ENCODE measurements at places on chromosomes 7 and 10.

DNA sequence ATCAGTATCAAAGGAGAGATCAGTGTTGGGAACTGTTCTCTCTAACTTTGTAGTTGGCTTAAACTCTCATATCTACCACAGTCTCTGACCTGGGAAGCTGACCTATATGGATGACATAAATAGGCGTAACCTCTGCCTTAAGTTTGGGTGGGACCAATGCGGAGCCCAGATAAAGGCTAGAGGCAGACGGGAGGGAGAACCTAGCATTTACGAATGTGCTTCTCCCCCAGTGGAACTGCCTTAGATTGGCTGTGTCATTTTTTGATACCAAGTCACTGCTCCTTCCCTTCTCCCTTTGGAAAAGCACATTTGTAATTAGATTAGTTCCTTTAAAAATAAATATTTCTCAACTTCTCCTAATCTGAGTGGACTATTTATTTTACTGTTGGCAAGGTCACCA, 23.7 kb upstream of the LRRN3 start:
- no peak for DNase-seq

GRCh38 chr10:74078037-74078436, 72.6 kb downstream of the AP3M1 start:
- no peak for DNase-seq

DNA sequence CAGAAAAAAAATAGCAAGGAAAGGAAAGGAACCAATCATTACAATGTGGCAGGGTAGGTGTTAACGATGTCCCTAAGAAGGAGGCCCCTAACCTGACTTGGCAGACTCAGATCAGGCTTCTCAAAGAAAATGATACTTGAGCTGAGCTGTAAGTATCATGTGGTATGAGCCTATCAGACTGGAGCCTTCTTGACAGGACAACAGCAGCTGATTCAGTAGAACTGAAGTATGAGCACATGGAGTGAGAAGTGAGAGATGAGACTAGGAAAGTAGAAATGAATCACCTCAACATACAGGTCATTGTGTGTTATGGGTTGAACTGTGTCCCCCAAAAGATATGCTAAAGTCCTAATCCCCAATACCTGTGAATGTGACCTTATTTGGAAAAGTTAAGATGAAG, 66.3 kb downstream of the MTERF1 start:
- no peak for DNase-seq

DNA sequence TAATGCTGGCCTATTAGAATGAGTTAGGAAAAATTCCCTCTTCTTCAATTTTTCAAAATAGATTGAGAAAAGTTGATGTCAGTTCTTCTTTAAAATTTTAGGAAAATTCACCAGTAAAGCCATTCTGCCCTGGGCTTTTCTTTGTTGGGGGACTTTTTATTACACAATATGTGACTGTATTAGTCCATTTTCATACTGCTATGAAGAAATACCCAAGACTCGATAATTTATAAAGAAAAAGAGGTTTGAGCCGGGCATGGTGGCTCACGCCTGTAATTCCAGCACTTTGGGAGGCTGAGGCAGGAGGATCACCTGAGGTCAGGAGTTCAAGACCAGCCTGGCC, 12.7 kb downstream of the TAS2R40 start:
- no peak for DNase-seq

DNA sequence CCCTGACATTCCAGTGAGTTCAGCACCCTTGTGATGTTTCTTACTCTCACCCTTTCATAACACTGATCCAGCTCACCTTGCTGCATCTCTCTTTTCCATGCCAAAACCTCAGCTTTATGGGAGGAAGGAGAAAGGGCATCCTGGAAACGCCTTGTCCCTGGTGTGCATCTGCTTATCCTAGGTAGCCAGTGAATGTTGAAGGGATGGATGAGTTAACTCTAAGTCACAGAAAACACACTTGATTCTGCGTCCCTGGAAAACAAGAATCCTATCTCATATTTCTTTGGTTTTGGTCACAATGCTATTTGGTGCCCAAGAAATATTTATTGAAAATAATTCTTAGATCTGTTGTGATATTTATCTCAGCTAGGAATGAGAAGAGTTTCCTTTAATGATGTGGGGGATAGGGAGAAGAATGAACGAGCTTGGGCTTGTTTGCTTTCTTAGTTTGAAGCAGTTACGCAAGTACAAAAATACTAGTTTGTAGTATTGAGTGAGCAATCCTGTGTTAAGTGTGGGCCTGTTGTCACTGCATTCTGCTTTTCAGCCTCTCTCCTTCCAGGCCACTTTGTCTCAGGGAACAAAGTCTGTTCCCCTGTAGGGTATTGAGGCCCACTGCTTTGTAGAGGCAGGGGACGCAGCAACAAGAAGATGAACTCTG, 126.5 kb downstream of the ARID5B start:
- no peak for DNase-seq

DNA sequence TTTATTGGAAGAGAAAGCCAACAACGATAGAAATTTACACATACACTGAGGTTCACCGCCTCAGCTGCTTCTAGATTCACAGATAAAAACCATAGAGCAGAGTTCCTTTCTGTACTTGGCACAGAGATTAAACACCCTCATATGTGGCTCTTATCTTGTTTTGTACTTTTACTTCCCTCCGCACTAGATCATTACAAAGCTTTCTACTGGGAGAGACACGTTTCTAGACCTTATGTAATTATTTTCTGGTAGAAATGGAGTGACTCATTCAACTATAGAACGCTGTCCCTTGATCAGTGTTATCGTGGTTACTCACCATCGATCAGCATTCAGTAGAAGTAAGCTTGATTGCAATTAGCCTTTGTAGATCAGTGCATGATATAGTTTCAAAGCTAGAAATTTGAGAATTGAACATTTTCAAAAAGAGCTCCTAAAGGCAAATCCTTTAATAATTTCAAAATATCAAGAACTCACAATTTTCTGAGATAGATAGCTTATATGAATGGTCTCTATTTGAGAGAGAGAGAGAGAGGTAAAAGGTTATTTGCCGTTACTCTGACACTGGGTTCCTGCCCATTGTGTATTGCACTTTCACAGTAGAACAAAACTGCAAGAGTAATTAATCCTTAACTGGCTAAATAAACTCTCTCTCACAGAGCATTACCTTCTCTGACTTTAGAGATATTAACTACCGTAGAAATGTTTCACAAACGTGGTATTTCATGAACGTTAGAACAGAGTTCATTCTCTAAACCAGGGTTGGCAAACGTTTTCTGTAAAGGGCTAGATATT, 26.1 kb upstream of the DNAJC1 start:
- no peak for DNase-seq

DNA sequence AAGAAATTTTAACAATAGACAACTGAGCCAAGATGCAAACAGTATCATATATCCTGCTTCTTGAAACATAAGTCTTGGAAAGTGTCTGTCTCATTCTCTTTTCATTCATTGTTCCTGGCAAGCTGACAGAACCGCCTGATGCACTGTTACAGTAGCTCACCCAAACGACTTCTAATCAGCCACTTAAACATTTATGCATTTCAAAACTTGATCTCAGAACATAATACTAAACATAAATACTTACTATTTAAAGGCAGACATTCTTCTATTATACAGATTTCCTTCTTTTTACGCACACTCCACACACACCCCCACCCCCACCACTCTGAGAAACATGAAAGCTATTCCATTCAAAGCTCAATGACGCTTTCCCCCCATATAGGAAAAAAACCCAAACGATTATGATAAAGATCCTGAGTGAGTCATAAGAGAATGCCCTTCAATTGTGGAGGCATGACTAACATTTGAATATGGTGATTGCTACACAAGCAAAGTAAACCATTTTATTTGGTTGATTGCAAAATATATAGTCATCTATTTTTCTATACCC, 30.5 kb downstream of the SHTN1 start:
- DNase-seq: no peak

DNA sequence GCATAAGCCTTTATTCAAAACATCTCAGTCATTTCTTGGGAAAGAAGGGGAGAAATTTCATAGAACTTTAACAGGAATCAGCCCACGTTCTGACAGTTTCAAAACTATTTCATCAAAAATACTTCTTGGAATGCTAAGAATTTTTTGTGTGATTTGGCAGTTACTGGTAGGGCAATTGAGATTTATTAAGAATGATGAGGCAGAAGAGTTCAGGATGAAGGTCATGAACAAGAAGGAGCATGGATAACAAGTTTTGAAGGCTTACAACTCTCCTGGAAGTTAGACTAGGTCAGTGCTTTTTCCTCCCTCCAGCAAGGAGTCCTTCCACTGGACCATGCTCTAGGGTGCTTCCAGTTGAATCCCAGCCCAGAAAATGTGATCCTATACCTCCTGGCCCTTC, 569.9 kb downstream of the ANKRD7 start:
- no peak for DNase-seq

DNA sequence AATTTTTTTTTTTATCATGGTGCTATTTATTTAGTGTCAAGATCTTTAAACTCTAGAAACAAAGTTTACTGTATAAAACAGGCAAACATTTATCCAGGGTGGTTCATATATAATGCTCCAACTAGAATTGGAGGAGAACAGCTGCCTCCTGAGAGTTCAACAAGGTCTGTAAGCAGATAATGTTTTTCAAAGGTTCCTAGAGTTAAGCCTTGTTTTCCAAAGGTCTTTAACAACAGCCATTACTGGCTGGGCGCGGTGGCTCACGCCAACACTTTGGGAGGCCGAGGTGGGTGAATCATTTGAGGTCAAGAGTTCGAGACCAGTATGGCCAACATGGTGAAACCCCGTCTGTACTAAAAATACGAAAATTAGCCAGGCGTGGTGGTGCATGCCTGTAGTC, 316.7 kb downstream of the CCDC3 start:
- DNase-seq: no peak

DNA sequence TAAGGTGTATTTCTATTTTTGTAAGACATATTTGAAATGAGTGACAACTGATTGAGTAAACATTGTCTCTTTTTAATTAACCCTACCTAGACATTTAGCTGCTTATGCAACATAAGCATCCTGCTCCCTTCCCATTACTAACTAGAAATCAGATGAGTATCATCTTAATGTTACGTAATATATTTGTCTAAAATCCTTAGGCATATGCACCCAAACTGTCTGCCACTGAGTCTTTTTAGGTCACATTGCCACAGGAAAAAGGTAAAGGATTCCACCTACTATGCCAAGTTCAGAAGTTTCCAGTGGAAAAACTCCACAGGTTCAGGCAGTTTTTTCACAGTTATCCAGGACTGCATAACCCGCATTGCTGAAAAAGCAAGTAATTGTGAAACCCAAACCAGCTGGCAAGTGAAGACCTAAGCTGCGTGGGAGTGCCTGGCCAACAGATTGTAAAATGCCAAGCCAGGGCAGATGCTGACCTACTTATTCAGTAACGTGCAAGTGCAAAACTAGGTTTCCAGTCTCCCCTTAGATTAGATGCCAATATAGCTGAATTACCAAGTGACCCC, 983.7 kb downstream of the GATA3 start:
- DNase-seq: no peak

DNA sequence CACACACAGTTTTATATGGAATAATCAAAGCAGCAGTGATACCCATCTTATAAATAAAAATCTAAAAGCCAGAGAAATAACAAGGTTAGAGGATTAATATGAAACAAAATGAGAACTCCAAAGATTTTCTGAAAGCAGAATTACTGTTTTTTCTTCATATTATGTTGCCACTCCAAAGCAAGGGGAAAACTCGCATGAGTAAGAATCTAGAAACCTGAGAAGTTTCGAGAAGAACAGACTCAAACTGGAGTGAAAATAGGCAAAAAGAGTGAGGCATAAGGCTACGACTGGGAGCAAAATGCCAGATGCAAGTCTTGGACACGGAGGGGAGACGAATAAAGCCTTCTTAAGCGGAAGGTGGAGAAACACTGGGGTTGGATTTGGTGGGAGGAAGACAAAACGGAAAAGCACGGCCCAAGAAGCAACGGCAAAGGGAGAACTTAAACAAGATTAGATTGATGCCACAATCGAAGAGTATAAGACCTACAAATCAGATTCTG, 923 bp downstream of the TNPO3 start:
- peak; percentile 45 for DNase-seq

GRCh38 chr7:803243-803635, 29.0 kb upstream of the SUN1 start:
- no peak for DNase-seq

DNA sequence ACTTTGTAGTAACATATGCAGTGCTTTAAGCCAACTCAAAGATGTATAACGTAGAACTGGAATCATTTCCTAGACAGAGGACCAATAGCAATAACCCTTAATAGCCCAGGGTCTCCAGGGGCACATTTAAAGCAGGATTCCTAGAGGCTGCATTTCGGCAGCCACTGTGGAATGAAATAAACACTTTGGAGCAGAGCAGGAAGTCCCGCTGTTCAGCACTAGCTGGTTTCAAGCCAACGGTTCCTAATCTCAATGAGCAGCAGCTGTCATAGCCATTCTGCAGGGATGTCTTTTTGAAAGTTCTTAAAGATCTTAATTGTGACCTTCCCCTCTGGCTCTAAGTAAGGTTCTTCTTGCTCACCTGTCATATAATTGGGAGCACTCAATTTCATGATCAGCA, 18.4 kb upstream of the MACROH2A2 start:
- no peak for DNase-seq

- no peak for DNase-seq
Measured at GRCh38 chr7:40916813-40917212, 782.0 kb downstream of the SUGCT start.

DNA sequence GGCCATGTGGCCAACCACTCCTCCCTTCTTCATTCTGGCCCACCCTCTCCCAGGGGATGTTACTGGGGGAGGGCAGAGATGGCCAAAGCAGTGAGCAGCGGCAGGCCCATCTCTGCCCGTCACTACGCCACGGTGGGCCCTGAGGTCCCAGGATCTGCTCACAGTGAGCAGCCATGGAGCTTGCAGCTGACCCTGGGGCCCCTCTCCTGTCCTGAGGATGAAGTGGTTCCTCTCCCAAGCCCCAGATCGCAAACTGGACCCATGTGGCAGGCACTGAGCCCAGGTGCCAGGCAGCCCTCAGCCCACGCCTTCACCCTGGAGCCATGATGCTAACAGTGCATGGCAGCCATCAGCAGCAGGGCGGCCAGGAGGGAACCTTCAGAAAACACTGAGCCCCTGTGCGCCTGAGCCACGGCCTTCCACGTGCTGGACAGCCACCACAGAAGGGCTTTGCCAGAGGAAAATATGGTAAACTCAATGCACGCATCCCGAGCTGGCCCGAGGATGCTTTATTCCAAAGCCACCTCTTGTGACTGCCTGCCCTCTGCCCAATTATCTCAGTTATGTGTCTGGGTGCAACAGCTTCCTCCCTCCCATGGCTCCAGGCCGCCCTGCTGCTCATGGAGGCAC, 485.7 kb downstream of the PTPRN2 start:
- no peak for DNase-seq
